ENCODE measurements at places on chromosomes 7 and 10.

- DNase-seq, result no peak
These were observed 140.3 kb upstream of the FAM20C start for GRCh38 chr7:52100-52499.

GRCh38 chr10:98664329-98665042, 217.8 kb upstream of the HPS1 start:
- peak; percentile 21 for DNase-seq

DNA sequence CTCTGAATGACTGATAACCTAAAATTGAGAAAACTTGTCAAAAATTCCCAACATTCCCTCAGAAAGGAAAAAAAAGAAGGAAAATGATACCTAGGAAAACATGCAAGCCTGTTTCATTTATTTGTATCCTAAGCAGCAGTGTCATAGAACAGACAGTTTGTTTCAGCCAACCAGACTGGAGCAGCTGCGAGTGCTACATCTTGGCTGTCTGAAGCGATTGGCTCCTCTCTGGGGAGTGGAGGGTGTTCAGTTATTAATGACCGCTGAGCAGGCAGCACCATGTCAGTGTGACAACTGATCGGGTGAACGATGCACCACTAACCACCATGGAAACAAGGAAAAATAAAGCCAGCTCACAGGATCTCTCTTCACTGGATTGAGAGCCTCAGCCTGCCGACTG, at the start of gene LRRN3:
TSS of gene LRRN3 (plus strand) at position 282 of the 400 bp plus-strand sequence. CDS start 31,646 bp downstream, outside the sequence.
- no peak for DNase-seq

DNA sequence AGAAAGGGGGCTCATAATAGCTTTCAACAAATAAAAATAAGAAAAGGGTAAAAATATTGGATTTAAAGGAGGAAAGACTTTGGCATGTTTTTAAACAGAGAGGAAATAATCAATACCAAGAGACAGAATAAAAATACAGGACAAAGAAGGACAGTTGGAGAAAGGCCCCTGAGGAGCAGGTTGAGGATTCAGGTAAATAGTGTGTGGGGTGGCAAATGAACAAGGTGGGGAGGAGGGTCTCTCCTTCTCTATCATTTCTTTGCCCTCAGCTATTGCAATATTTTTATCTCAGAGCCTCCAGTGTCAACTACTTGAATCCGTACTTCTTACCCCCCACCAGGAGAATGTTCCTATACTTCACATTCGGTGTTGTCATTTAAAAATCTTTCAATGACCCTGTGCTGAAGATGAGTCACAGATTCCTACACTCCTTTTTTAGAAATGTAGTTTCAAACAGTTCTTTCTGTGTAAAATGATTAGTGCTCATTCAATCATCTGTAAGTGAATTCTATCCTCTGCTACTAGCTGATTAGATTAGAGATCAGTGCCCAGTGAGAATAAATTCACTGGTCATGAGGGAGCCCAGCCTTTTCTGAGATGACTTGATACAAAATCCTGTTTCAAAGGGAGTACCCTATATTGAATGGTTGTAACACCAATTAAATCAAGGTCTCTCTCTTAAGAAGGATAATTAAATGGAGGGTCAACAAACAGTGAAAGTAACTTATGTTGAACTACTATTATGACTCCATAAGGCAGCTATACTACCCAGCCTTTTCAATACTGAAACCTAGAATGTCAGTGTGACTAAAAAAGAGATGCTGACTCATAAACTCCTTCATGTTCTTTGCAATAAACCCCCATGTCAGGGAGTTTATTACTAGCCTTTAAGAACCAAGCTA, 50.4 kb upstream of the WNT16 start:
- no peak for DNase-seq

- DNase-seq, result peak; percentile 32
These were observed 117.1 kb downstream of the DYNC2I1 start for GRCh38 chr7:158973440-158973839.

DNA sequence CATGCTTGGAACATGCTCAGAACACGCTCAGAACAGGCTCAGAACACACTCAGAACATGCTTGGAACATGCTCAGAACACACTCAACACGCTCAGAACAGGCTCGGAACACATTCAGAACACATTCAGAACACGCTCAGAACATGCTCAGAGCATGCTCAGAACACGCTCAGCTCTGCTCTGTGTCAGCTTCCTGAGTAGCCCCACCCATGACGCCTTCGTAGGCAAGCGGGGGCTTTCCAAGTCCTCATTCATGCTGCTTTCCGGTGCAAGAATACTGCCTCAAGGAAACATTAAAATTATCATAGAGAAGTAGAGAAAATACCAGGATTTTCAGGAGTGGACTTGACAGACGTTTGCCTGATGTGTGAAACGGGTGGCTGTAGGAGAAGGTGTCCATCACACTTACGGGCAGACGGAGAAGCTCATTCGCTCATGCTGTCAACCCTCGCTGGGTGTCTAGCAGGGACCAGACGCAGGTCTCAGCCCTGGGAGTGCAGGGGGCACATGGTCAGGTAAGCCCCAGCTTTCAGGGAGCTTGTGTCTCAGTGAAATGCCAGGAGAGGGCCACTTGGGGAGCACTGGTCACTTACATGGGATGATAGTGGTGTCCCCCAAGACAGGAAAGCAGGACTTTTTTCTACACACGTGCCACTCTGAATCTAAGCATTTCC, 24.7 kb downstream of the EN2 start:
- no peak for DNase-seq

GRCh38 chr10:129506101-129506797, 39.2 kb downstream of the MGMT start:
- DNase-seq, result no peak

DNA sequence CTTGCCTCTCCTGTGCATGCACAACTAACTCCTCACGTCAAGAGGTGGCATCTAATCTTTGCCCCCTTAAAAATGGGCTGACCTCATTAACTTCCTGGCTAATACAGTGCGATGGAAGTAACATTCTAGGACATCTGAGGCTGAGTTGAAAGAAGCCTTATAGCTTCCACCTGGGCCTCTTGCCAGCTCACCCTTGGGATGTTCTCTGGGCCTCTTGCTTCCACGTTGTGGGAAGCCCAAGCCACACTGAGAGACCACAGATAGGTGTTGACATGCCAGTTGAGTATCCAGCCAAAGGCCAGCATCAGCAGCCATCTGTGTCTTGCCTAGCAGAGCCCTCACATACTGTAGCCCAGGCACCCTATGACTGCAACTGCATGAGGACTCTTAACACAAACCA, 60.8 kb upstream of the GDF10 start:
- DNase-seq, result no peak

- DNase-seq, result no peak
These were observed 62.4 kb downstream of the SLC35B4 start for GRCh38 chr7:134254311-134254710.

GRCh38 chr10:33377658-33378025, 43.2 kb upstream of the NRP1 start:
- DNase-seq, result no peak

- DNase-seq, result no peak
These were observed 153.3 kb downstream of the LRRC4 start for GRCh38 chr7:127877951-127878350.

- DNase-seq, result no peak
These were observed 173.1 kb downstream of the PARD3 start for GRCh38 chr10:34641913-34642558.

- no peak for DNase-seq
These were observed 295.9 kb downstream of the PLXNA4 start for GRCh38 chr7:132280335-132280734.

DNA sequence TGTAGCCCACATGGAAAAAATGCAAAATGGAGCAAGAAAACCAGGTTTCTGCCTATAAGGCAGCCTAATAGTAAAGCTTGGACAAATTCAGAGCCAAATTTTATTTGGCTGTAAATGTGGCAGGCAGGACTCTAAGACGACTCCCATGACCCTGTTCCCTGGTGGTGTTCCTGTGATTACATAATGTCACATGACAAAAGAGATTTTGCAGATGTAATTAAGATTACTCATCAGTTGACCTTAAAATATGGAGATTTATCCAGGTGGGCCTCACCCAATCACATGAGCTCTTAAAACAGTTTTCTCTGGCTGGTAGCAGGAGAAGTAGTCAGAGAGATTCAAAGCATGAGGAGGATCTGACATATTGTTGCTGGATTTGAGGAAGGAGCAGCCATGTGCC, 303.1 kb upstream of the IMMP2L start:
- no peak for DNase-seq

DNA sequence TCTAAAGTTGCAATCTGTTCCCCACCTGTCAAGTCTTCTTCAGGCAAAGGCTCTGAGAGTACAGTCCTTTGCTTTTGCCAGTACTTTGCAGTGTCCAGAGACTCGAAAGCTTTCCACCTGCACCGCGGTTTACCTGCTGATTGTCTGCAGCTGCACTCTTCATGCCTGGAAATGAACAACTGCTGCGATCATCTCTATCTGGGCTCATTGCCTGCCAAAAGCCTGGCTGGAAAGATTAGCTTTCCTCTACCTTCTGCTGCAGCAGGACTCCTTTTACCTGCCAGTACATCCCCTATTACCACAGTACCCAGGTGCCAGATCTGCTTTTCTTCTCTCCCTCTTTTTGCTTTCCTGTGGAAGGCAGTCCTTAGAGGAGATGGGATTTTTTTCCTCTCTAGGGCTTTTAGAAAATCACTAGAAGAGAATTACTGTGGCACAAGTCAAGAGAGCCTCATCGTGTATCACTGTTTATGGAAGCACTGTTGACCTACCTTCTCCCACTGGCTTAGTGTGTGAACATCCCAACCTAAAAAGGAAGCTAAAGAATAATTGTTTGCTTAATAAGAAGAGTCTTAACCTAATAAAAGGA, 2.2 kb downstream of the STRIP2 start:
- no peak for DNase-seq

DNA sequence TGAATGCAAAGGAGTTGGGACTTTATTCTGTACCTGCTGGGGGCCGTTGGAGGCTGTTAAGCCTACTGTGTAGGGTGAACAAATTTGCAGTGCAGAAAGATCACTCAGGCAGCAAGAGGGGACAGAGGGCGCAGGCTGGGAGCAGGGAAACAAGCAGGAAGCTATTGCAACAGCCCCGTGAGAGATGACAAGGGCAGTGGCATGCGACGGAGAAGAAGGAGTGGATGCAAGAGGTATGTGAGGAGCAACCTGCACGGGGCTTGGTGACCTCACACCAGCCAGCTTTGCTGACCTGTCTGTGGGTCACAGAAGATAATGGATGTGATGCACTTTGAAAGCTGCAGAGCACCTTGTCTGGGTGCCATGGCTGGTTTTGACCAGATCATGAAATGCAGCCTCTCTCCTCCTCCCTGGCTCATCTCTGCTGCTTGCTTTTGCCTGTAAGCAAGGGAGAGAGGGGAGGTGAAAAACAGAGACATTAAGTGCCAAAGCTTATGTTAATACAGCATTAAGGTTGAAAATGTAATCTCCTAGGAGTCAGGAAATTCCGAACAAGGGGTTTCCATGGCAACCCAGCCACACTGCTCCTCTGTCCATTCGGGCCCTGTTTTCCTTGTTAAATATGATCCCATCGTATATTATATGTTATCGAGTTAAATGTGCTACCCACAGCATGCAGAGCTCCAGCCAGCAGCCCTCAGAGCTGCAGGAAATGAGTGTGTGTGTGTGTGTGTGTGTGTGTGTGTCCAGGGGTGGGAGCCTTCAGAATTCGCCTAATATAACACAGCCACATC, 314.3 kb upstream of the ZMIZ1 start:
- no peak for DNase-seq

GRCh38 chr7:105011831-105012502, 2.0 kb upstream of the KMT2E start:
- DNase-seq, result peak; percentile 29

- no peak for DNase-seq
These were observed 229.7 kb upstream of the KCND2 start for GRCh38 chr7:120043250-120043649.

GRCh38 chr7:151194188-151194587, 7.1 kb upstream of the ASB10 start:
- DNase-seq, result no peak

GRCh38 chr10:79410315-79411094, 34.9 kb downstream of the ZCCHC24 start:
- DNase-seq, result no peak

- no peak for DNase-seq
These were observed 117.8 kb downstream of the GFRA1 start for GRCh38 chr10:116155191-116155590.

GRCh38 chr7:27616186-27616491, 46.5 kb downstream of the HIBADH start:
- DNase-seq, result no peak

GRCh38 chr7:18831943-18832342, 285.5 kb downstream of the TWIST1 start:
- DNase-seq, result no peak

GRCh38 chr10:4246881-4247358, 461.9 kb upstream of the KLF6 start:
- DNase-seq, result no peak

- DNase-seq, result no peak
These were observed 7.1 kb upstream of the MUC3A start for GRCh38 chr7:100942045-100942774.

- DNase-seq, result no peak
These were observed 12.3 kb downstream of the ADARB2 start for GRCh38 chr10:1724921-1725488.

GRCh38 chr7:47361236-47361635, 220.7 kb downstream of the TNS3 start:
- DNase-seq, result no peak

DNA sequence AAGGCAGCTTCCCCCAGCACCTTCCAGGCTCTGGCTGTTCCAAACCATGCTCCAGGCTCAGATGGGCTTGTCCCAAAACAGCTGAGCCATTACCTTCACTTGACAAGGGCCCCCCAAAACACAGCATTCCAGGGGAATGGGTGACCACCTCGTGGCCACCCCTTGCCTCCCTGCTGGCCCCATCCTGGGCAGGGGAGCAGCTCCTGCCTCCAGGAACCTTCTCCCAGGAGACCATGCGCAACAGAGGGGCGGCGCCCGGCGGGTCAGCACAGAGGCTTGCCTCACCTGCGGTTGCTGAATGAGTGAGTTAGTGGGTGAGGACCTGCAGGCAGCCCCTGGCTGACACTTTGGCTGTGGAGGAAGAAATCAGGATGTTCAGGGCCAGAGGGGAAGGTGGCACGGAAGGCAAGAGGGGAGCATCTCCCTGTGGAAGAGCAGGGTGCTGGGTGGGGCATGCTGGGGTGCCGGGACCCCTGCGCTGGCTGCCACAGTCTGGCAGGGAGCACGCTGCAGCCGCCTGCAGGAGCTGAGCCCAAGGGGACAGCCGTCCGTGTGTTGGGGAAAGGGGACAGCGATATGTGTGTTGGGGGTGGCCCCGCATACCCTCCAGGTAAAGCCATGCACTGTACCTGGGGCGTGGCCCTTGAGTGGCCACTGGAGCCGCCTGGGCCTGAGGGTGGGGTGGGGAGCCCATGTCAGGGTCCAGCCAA, 54.7 kb downstream of the PWWP2B start:
- DNase-seq, result no peak

- no peak for DNase-seq
These were observed 33.5 kb upstream of the SFRP5 start for GRCh38 chr10:97805096-97805884.
